Heart left ventricle (tissue), 16 donors: ENCODE measurements at places on chromosomes 3 and 15. TPM values are rescaled to one million over a fixed set of nuclear protein-coding genes. Genes with fewer than 3 reads are reported as not detected.

The GRM2 gene
- total RNA-seq, result 0.56 TPM

The GNAT1 gene
- not detected for total RNA-seq

The HESX1 gene
- 0.71 TPM for total RNA-seq

The GHRL gene
- total RNA-seq, result 2.1 TPM

The CCR1 gene
- total RNA-seq, result 2.4 TPM

The ZCWPW2 gene
- 1.3 TPM for total RNA-seq

The MEGF11 gene
- total RNA-seq, result not detected

The RARRES1 gene
- 0.63 TPM for total RNA-seq

The CFAP92 gene
- 0.30 TPM for total RNA-seq

The COL6A5 gene
- not detected for total RNA-seq

The TOMM70 gene
- total RNA-seq, result 61.0 TPM

The GABRR3 gene
- not detected for total RNA-seq

The SLC27A2 gene
- total RNA-seq, result 0.29 TPM

The PLCL2 gene
- 58.9 TPM for total RNA-seq

The CHSY1 gene
- total RNA-seq, result 11.1 TPM

The CCR8 gene
- total RNA-seq, result not detected

The TUSC7 gene
- not detected for total RNA-seq

The PCNP gene
- total RNA-seq, result 121 TPM

The FAM3D gene
- total RNA-seq, result not detected

The DTWD1 gene
- total RNA-seq, result 28.0 TPM

The CRYGS gene
- total RNA-seq, result 0.89 TPM

The CPNE9 gene
- not detected for total RNA-seq

The ITIH1 gene
- not detected for total RNA-seq

The DHFR2 gene
- total RNA-seq, result 4.3 TPM

GRCh38 chr3:57003676-57004075 lies 56.8 kb upstream of the SPATA12 start:
- DNase-seq, result no peak

GRCh38 chr15:75531041-75531450 lies 48.1 kb downstream of the PTPN9 start:
- peak; percentile 54 for DNase-seq

- DNase-seq, result no peak
Observed at GRCh38 chr15:60421544-60421943, 23.8 kb upstream of the ANXA2 start.

DNA sequence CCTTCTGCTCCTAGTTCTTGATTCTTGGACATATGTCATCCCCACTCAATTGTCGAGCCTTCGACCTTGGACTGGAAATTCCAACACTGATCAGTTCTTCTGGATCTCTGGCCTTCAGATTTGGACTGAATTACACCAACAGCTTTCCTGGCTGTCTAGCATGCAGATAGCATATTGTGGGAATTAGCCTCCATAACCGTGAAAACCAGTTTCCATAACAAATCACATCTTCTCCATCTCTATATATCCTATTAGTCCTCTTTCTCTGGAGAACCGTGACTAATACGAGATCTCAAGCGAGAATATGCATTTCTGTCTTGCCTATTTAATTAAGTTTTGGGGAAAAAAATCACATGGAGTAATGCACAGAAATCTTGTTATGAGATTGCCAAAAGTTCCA lies 8.8 kb upstream of the BCHE start:
- DNase-seq, result no peak

GRCh38 chr3:125013095-125013494 lies 42.7 kb downstream of the HEG1 start:
- DNase-seq, result no peak

DNA sequence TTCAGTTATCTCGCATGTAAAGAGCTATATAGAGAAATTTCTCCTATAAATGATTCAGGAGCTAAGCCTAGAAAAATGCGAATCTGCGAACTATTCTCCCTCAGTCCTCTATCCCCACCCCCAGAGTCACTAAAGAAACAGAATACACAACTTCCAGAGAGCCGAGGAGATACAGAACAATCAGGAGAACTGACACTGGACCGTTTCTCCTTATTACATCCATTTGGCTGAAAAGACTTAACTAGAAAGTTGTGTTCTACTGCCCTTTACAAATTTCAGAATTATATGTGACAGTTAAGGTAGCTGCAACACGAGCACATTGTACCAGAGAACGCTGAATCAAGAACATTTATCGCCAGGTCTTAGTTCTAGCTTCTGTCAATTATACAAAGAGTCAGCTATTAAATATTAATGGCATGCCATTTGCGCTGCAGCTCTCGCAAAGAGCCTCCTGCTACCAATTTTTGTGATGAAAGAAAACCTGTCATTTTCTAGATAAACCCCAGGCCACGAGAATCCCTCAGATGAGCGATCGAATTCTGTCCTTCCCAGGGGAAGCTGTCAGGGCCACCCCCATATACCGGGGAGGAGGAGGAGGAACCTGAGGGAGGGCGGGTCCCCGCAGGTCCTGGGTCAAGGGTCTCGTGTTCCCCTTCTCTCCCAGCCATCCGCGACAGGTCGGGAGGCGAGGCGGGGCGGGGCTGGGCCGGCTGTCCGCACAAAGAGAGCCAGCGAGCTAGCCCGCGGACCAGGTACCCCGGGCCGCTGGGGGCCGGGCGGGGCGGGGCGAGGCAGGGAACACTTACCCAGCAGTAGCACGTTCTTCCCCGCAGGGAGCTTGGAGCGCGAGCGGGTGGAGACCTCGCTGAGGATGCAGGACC lies 878 bp downstream of the DYNC1LI1 start:
- peak; percentile 74 for DNase-seq

DNA sequence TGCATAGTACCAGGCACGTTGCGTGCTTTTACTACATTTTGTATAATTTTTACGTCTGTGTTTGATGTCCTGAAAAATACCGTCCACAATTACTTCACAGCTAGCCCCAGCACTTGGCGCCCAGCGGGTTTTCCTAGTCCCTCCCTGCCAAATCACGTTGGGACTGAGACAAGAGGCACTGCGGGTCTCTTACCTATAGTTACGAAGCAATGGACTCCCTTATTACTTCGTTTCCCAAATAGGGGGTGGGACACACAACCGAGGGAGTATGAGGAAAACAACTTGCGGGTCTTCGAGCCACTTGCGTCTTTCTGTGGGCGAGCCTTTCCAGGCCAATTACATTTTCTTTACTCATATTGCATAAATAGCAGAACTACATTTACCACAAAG lies 620 bp upstream of the CMSS1 start:
- peak; percentile 32 for DNase-seq

- DNase-seq, result no peak
Observed at GRCh38 chr3:114394551-114394950, 100.7 kb downstream of the TIGIT start.

- DNase-seq, result no peak
Observed at GRCh38 chr3:147336543-147337278, 69.6 kb downstream of the ZIC4 start.

DNA sequence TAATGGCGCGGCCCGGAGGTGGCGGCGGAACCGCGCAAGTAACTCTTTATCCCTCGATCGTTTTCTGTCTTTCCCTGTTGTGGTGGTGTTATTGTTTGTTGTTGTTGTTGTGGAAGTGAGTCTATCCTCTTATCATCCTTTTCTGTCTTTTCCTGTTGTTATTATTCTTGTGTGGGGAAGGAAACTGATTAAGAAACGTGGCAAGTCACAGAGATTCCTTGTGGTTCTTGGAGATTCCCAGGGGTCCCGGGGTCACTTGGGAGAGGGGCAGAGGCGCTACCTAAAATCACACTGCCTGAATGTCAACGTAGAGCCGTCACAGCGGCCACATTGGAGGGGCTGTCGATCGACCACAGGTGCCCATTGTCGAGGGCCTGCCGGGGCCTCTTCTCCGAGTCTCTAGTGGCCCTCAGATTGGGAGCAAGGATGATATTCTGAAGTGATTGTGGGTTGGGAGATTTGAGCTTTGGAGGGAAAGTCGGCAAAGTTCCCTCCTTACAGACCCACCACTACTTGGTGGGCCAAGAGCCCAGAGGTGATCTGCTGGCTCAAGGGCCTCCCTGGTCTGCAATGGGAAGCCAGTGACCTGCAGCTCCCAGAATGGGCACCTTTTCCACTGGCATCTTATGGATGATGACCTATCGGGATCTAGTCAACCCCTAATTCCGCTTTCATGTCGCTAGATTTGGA lies 790 bp downstream of the PARP14 start:
- DNase-seq, result no peak

- DNase-seq, result peak; percentile 45
Observed at GRCh38 chr3:12817343-12817710, 20.8 kb downstream of the CAND2 start.

GRCh38 chr3:155714295-155714718 lies 30.6 kb downstream of the PLCH1 start:
- DNase-seq, result no peak

GRCh38 chr15:35557544-35557943 lies 11.6 kb upstream of the DPH6 start:
- DNase-seq, result no peak

DNA sequence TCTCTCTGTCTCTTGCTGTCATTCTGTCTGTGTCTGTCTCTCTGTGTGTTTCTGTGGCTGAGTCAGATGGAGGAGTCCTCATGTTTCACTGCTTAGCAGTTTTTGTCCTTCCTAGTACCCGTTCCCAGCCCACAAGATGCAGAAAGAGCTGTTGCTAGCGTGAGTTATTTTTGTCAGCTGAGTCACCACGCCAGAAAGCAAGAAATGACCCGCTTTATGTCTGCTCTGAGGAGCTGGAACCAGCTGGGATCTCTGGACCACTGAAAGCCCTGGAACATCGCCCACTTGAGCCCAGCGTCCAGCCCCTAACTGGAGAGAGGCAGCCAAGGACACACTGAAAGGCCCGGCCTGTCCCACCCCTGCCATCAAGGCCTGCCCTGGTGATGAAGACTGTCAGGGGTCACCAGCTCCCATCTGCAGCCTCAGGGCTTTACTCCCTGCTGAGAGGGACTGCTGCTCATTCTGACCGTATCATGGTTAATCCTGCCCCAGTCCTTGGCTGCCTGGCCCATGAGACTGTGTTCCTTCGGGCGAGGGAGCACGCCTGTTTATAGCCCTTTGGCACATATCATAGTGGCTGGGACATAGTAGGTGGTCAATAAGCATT lies 101.7 kb upstream of the TPM1 start:
- peak; percentile 89 for DNase-seq

- no peak for DNase-seq
Observed at GRCh38 chr15:98308117-98308516, 340.2 kb upstream of the IGF1R start.

GRCh38 chr15:76328958-76329357 lies 7.6 kb upstream of the ISL2 start:
- no peak for DNase-seq

GRCh38 chr3:107822308-107822707 lies 268.5 kb downstream of the CD47 start:
- DNase-seq, result no peak

GRCh38 chr15:77871852-77872371 lies 205.6 kb downstream of the TBC1D2B start:
- no peak for DNase-seq

DNA sequence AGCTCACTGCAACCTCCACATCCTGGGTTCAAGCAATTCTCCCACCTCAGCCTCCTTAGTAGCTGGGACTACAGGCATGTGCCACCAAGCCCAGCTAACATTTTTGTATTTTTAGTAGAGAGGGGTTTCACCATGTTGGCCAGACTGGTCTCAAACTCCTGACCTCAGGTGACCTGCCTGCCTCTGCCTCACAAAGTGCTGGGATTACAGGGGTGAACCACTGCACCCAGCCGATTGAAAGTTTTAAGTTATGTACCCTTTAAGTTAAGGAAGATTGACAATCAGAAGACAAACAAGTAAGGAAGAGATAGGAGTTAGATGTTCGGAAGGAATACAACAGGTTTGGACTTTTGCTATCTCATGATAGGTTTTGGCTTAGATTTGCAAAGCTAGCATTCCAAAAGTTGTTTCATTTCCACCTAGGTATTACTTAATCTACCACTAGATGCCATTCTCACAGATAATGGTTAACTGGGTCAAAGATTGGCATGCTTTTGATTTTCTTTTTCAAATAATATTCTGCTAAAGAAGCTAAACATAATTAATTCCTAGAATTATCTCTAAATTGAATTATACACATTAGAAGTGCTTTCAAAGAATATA lies 35.0 kb downstream of the GATM start:
- DNase-seq, result no peak

- DNase-seq, result no peak
Observed at GRCh38 chr3:11410564-11410963, 138.4 kb downstream of the ATG7 start.

GRCh38 chr3:159685801-159686200 lies 302.8 kb upstream of the IL12A start:
- DNase-seq, result no peak

GRCh38 chr3:123791417-123791816 lies 92.7 kb downstream of the MYLK start:
- no peak for DNase-seq

DNA sequence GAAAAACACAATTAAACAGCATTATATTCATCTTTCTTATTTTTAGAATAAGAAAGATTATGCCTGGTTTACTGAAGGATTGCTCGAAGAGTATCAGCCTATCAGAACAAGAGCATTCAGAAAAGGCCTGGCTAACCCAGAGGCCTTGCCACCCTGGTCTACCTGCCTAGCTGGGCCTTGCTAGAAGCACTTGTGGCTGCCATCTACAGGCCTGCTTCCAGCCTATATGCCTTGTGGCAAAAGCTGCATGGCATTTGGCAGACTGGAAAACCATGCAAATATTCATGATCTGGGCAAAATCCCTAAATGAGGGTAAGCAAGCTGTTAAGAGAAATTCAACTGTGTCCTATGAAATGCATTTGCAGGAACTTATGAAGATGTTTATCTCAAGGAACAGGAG lies 9.3 kb upstream of the ATP13A4 start:
- DNase-seq, result no peak

DNA sequence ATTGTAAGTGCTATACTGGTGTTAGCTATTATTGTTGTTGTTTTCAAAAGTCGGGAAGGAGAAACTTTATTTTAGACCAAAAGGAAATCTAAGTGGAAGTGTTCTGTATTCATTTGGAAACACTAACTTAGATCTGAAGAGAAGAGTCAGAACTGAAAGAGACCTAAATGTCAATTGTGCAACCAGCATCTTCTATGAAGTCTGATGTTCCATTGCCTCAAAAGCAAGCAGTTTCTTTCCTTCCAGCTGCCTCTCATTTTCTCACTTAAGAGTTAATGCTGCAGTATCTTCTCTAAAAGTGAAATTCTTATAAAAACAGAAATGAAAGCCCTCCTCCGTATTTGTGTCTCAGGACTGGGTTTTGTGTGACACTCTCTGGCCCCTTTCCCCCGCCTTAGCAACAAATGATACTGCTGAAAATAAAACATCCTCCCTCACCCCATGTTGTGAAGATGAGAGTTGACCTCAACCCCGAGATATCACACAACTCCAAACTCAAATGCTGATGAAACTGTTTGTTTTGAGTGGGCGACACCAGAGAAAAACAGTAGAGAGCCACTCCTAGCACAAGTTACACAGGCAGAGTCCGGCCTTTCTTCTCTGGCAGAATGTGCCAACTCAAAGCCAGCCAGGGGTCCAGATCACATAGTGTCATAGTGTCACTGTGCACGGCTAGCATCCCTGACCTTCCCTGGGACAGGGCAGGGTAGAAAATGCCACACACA lies 48.9 kb downstream of the GLDN start:
- DNase-seq, result no peak

GRCh38 chr3:169897284-169897683 lies 14.1 kb upstream of the SAMD7 start:
- no peak for DNase-seq
